ENCODE measurements at places on chromosomes 4 and X.
A peak's percentile ranks its signal among the peaks of the same experiment; 100 is the strongest.

DNA sequence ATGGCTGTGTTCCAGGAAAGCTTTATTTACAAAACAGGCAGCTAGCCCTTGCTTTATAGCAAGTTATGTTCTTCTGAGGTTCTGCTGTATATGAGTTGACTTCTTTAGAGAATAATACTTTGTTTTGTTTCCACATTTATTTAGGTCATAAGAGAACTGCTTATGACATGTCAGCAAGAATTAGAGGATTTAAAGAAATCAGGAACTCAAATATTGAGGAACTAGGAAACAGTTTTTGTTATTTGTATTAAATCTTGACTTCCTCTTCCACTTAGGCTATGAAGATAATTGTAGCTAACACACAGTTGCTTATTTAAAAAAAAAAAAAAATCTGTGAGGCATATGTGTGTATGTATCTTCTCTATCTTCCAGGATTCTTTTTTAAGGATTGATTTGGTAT is 14.3 kb downstream of the ZRSR2 start:
- DNase-seq, result no peak

- no peak for DNase-seq
These were observed 7.6 kb downstream of the NEUROG2 start for GRCh38 chr4:112508356-112508755.

DNA sequence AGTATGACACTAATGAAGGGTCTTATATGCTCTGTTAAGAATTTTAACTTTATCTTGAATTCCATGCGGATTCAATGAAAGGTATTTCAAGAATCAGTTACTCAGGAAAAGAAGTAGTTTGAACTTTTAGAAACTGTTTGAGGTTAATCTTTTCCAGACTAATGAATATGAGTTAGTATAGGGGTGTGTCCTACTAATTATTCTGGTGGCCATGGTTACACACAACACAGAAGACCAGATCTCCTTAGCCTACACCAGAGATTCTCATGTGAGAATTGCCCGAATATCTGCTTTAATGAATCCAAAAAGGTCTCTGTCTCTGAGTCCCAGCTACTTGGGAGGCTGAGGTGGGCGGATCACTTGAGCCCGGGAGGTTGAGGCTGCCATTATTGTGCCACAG is 100.4 kb downstream of the MMRN1 start:
- DNase-seq, result no peak

- no peak for DNase-seq
These were observed 63.1 kb downstream of the SERPINA7 start for GRCh38 chrX:105975382-105975781.

GRCh38 chr4:158821228-158821971 is 52.6 kb downstream of the FNIP2 start:
- no peak for DNase-seq

DNA sequence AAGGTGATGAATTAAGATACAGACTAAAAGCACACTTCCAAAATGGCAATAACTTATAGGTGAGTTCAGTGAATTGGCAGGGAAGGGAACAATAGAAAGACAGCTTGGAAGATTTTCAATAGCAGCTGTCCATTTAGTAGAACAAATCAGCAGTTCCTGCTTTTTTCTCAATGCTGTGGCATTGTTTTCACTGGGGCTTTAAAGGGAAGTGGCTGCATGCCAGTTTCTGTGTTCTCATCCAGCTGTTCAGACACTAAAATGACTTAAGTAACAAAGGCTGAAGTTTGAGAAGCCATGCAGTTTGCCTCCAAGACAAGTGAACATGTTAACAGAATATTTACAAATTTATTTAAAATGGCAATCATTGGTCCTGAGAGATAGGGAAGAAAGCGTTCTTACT is 291.9 kb downstream of the FAM47A start:
- DNase-seq, result peak; percentile 3

DNA sequence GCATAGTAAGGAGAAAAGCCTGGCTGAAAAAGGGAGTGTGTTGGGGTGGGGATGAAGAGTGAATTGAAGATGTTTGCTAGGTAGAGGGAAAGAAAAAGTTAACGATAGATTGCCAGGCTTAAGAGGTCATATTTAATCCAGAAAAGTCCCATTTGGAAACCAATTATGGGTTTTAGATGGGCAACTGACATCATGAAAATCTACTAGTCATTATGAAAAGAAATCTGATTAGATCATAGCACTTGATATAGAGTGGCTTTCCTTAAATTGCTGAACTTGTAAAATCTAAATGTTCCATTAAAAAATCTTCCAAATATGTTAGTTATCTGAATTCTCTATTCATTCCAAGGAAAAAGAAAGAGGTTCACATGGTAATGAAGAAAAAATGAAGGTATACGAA is 37.5 kb upstream of the IL21 start:
- DNase-seq, result no peak

- no peak for DNase-seq
These were observed 127.6 kb downstream of the EIF4E start for GRCh38 chr4:98801259-98801725.

DNA sequence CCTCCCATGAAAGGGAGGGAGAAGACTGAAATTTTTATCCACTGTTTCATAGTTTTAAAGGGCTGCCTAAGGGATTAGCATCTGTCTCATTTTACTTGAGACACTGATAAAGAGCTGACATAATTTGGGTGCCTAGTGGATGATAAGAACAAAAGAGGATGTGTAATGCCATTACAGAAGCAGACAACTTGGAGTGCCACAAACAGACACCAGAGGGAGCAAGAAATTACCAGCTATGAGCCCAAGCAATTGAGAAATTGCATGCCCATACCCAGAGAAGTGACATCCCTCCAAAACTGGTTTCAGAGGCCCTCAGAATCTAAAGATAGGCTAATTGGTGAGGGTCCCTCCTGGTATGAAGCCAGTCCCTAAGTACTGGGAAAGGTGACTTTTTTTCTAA is 38.5 kb upstream of the POU3F4 start:
- DNase-seq, result peak; percentile 12

GRCh38 chr4:179750374-179750773 is 2308.1 kb upstream of the AGA start:
- no peak for DNase-seq

DNA sequence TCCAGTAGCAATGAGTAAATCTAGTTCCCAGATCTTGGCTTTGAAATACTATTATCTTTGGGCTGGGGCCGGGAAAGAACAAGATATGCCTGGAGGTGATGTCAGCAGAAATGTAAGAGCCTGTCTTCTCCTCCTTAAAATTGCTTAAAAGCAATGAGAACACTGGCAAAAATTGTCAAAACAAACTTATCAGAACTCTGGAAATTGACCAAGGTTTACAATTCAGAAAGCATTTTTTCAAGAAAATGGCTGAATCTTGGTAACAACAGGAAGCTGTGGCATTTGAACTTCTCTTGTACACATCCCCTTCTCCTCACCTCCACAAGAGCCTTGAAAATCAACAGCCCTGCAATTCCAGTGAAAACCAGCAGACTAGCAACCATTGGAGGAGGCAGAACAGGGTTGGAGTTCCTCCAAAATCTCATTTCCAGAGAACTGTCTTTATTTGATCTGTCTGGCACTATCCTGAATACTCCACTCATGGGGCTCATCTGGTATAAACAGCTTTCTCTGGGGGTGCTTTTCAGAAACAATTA is 13.5 kb downstream of the TIMP1 start:
- no peak for DNase-seq

DNA sequence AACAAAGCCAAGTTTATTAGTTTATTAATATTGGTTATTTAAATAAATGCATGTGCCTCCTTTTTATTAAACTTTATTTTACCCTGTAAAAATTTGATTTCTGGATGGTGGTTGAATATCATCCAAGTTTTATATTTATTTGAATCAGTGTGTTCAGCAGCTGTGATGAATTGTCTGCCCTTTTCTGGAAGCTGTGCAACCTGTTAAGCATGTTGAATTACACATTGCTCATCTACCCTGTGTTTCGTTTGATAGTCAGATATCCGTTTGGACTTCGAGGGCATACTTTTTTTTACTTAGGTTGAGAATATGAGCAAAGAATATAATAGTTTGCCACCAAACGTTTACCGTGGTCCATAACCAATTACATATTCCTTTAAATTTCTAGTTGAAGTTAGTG is 95.8 kb upstream of the TENM3 start:
- DNase-seq, result no peak

DNA sequence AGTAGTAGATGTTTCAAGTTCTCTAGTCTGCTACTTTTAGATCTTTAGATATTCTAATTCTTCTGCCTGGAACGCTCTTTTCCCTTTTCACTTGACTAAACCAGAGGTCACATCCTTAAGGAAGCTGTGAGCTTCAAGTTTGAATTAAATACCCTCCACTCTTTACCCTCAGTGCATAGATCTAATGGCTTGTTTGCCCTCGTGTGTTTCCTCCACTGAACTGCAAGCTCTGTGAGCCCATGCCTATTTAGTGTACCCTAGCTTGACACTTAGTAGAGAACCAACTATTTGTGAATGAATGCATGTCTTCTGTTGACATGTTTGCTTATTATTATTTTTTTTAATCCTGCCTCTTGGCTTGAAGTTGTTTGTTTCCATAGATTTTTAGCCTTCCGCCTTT is 138.3 kb downstream of the PDE5A start:
- peak; percentile 14 for DNase-seq

- DNase-seq, result no peak
These were observed 135.4 kb upstream of the OTUD4 start for GRCh38 chr4:145315811-145316225.

DNA sequence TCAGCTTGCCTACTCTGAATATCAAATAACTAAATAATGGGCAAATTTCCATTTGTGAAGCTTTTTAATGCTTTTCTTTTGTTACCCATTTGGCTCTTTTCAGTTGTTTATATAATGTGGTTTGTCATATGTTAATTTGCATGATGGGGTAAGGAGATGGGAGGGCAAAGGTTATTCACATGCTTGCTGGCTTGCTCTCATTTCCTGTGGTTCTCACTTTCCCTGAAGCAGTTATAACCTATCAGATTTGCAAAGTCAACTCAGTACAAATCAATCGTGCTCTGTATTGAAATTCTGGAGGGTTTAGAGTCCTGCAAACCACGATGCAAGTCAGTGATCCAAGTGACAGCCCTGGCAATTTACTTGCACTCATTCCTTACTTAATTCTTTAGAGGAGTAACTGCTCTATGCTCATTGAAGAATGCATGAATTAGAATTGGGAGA is 711.2 kb downstream of the ADGRL3 start:
- peak; percentile 28 for DNase-seq

DNA sequence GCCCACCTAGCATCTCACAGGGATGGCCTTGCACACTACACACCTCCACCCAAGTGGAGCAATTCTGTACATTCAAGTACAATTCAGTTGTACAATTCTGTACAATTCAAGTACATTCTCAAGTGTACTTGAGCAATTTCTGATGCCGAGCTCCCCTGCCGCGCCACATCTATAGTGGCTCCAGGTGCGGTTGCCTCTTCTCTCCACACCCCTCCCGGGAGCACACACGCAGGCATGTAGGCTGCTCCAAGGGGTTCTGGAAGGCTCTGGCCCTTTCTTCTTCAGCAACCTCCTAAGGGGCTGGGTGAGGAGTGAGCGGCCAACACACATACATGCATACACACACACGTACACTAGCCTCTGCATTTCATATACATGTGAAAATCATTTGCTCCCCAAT is 18.9 kb upstream of the DUSP9 start:
- DNase-seq, result no peak

DNA sequence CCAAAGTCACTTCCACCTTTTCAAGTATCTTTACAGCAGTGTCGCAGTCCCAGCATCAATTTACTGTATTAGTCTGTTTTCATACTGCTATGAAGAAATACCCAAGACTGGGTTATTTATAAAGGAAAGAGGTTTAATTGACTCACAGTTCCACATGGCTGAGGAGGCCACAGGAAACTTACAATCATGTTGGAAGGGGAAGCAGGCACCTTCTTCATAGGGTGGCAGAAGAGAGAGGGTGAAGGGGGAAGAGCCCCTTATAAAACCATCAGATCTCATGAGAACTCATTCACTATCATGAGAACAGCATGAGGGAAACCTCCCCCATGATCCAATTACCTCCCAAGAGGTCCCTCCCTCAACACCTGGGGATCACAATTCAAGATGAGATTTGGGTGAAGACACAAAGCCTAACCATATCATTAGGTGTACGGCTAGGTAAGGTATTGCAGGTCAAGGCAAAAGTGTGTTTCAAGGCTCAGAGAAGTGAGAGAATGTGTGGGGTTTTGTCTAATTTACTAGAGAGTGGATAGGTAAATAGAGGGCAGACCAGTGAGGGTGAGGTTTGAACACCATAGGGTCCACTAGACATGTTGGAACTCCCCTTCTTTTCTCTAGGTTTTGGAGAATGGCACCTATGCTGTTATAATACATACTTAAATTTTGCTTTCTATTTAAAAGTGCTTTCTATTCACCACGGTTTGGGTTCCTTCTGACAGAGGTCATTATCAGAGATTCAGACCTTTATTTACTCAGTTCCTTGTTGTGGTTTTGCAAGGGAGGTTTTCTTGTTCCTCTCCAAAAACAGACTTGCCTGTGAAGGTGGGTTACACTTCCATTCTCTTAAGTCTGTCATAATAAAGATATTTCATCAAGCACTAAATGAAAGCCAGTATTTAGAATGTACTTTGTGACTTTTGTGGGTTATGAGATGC is 186.6 kb downstream of the CPEB2 start:
- no peak for DNase-seq

- peak; percentile 23 for DNase-seq
These were observed 183.8 kb upstream of the NUDT10 start for GRCh38 chrX:51148848-51149247.

DNA sequence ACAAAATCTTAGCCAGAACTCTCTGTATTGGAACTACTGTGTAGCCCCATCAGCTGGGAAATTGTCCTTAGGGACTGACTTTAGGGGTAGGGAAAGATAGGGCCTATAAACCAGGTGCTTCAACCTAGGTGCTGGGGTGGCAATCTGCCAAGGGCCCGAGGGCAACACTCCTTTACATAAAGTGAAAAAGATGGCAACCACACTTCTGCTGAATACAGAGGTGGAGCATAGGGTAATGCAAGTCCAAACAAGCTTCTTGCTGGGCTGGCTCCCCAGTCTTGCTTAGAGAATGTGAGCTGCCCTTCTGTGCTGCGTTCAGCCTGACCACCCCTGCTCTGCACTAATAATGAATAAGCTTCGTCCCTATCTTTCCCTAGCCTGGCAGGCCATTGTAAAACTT is 9.8 kb downstream of the ZBTB33 start:
- no peak for DNase-seq

GRCh38 chrX:149145845-149146285 is 359.2 kb downstream of the IDS start:
- no peak for DNase-seq

DNA sequence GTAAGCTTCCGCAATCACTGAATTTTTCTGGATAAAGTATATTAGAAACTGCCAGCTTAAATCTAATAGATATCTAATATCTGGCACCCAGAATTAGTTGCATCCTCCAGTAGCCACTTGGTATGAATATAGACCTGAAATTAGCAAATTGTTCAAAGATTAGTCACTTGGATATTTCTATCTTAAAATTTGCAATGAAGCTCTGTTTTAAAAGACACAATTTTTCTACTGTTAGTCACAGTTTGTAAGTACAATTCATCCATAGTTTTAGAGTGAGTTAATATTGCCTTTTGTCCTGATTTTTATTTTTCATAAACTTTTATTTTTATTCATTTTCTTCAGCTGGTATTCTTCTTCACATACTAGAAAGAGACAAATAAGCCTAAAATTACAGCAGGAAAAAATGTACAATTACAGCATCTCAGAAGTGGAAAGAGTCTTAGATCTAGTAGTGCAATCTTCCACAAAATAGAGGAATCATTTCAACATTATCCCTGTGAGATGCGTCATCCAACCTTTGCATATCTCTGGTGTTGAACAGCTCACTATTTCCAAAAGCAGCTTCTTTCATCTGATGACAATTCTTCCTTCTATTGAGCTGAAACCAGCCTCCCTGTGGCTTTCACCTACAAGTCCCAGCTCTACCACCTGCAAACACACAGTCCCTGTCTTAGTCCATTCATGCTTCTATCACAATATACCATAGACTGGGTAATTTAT is 190.0 kb upstream of the AR start:
- no peak for DNase-seq

Measured in iPS-NIHi11 (cell line).